ENCODE measurements at places on chromosomes 11 and 22.

GRCh38 chr22:34975721-34976120 lies 90.2 kb upstream of the ISX start:
- DNase-seq = no peak

- DNase-seq = no peak
These were observed 689 bp downstream of the PDHX start for GRCh38 chr11:34916843-34917770.

DNA sequence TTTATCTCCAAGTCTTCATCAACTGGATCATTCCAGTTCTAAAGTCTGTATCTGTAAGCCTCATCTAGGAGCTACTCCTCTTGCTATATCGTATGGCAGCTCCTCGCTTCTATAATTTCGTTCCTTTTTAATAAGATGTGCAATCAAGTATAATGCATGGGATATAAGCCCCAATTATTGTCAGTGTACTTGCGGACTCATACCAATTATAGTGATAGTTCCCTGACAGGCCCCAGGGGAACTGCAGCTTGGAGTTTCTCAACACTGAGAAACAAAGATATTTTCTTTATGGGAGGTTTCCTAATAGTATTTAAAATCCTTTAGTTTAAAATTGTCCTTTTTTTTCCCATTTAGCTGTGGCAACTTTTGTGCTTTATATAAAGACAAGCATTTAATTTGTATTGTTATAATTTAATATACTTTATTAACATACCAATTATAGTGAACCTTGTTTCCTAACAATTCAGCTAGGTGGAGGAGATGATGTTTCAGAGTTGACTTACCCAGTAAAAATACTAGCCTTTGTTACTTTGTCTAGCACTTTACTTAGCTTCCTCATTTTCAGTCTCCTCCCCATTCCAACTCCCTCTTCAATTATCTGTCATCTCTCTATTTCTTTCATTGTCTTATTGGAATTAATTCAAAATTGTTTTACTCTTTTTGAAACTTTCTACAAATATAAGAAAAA lies 25.3 kb upstream of the DDX17 start:
- DNase-seq = no peak

GRCh38 chr22:20003304-20003703 lies 13.3 kb downstream of the ARVCF start:
- no peak for DNase-seq

- DNase-seq = peak; percentile 89
These were observed 15.7 kb upstream of the SPTBN2 start for GRCh38 chr11:66744485-66745355.

- no peak for DNase-seq
These were observed 941.7 kb downstream of the NTM start for GRCh38 chr11:132312161-132312560.

- no peak for DNase-seq
These were observed 12.4 kb upstream of the TEF start for GRCh38 chr22:41369424-41369745.

DNA sequence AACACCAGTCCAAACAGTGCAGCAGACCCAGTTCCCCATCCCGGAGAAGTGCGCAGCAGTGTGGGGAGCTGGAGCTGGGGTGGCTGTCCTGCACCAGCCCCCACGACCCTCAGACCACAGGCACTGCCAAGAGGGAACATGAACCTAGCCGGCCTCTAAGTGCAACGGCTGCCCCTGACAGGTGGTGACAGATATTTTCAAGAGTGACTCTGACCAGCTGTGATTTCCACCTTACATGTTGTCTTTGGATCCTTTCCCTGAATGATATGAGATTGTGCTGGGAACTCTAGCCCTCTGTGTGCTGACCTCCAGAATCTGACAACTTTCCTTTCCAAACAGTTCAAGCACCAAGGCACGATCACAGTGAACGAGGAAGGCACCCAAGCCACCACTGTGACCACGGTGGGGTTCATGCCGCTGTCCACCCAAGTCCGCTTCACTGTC lies 12.6 kb downstream of the SERPIND1 start:
- DNase-seq = no peak

- DNase-seq = no peak
These were observed 354.9 kb upstream of the FAT3 start for GRCh38 chr11:91869686-91870085.

GRCh38 chr22:49724893-49725489 lies 102.7 kb downstream of the BRD1 start:
- DNase-seq = peak; percentile 79

- peak; percentile 90 for DNase-seq
These were observed 7.8 kb upstream of the PYGM start for GRCh38 chr11:64767344-64768299.

DNA sequence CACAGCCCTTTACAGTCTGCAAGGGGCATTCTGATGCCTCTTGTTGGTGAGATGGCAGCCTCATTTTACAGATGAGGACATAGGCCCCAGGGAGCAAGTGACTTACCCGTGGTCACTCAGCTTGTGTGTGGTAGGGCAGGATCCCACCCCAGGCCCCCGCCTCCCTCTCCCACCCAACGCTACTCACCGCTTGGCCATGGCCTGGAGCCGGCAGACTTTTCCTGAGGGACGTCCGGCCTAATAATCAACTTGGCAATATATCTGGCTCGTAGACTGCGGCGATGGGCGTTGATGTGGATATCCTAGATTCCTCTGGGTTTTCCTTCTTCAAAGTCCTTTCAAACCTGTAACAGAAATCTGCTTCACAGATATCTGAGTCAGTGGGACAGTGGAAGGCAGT lies 57.1 kb downstream of the ARHGAP8 start:
- DNase-seq = no peak

DNA sequence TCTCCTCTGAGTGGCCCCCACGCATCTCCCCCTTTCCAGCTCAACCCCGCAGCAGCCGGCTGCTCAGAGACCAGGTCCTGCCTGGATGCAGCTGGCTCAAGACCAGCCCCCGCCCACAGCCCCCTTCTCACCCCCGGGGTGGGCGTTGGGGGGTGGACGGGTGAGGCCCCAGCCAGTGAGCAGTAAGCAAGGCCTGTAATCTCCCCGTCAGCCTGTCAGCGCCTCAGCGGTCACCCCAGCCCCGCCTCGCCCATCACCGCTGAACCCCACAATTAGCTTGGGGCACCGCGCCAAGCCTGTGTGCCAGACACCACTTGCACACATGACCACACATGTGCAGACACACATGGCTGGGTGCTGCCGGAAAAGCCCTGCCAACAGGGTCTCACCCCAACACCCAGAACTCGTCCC lies 5.9 kb downstream of the PLXNB2 start:
- no peak for DNase-seq

GRCh38 chr11:44162004-44162403 lies 66.5 kb downstream of the EXT2 start:
- no peak for DNase-seq

DNA sequence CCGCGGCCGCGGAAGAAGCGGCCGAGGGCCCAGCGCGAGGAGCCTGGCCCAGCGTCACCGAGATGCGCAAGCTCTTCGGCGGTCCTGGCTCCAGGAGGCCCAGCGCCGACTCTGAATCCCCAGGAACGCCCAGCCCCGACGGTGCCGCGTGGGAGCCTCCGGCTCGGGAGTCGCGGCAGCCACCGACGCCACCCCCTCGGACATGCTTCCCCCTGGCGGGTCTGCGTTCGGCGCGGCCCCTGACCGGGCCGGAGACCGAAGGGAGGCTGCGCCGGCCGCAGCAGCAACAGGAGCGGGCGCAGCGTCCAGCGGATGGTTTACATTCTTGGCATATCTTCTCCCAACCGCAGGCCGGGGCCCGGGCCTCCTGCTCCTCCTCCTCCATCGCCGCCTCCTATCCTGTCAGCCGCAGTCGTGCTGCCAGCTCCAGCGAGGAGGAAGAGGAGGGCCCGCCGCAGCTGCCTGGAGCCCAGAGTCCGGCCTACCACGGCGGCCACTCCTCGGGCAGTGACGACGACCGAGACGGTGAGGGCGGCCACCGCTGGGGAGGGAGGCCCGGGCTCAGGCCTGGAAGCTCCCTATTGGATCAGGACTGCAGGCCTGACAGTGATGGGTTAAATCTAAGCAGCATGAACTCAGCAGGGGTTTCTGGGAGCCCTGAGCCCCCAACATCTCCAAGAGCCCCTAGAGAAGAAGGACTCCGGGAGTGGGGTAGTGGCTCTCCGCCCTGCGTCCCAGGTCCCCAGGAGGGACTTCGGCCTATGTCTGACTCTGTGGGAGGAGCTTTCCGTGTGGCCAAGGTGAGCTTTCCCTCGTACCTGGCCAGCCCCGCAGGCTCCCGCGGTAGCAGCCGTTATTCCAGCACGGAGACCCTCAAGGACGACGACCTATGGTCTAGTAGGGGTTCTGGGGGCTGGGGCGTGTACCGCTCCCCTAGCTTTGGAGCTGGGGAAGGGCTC lies 1.2 kb downstream of the ARHGEF17 start:
- no peak for DNase-seq

- DNase-seq = no peak
These were observed 340.8 kb upstream of the PITPNB start for GRCh38 chr22:28259774-28260312.

DNA sequence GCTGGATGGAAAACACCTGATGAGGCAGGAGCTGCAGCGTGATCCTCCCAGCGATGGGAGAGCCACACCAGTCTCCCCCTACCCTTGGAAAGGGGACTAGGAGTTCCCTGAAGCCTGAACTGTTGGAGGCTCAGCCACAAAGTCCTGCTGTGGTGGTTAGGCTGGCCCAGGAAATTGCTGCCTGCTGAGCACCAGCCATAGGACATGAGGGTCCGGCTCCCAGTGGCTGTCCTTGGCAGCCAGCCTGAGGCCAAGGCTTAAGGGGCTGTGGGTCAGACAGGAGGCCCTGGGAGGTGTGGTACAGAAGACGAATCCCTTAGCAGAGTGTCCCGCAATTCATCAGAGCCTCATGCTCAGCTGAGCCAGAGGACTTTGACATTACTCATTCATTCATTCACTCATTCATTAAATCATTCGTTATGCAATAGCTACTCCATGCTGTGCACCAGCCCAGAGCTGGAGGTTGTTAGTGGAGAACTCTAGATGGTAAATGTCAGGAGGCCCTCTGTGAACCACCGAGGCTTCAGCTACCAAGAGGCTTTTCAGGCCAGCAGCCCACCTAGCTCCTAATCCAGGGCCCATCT lies 14.4 kb upstream of the SEC14L4 start:
- no peak for DNase-seq

GRCh38 chr22:23834406-23834792 lies 4.4 kb downstream of the DERL3 start:
- DNase-seq = no peak

GRCh38 chr11:86244063-86244521 lies 461 bp upstream of the EED start:
- peak; percentile 94 for DNase-seq

DNA sequence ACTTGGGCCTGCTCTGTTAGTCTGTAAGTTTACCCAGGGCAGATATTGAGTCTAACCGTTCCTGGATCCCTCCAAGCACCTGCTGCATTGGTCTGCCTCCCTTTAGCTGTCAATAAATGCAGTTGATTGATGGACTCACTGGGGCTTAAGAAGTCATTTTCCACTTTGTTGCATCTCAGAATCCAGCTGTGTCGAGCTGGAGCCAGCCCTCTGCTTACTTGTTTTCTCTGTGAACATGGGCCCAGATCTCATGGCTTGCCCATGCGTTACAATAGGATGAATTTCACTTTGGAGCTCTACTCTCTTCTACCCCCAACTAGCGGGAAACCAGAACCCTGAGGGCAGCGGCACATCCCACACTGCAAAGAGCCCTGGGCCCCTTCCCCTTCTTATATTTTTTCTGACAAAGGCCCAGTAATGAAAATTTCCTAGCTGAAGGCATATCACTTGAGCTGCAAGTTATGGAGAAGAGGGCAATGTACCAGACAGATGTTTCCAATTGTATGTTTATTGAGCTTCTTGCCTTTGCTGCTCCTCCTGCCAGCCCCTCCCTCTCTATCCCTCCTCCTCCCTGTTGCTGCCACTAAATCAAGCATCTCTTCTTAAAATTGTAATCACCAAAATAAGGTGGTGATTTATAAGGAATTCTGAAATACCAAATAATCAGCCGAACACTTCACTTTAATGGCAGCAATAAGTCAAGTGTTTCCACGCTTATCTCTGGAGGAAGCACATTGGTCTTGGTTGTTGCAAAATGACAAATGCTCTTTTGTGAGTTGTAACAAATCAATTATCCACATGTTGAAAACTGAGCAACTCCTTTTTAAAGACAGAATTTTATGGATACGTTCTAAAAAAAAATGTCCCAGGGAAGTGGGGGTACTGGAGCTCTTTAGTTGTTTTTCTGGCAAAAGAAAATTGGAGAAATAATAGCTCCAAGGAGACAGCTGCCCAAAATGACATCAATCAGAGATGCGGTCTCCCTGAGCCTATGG lies 212.3 kb upstream of the ZBED5 start:
- DNase-seq = no peak

GRCh38 chr11:10640308-10640707 lies 53.2 kb downstream of the IRAG1 start:
- no peak for DNase-seq

GRCh38 chr22:37053310-37054055 lies 1.9 kb downstream of the KCTD17 start:
- no peak for DNase-seq

GRCh38 chr22:24185501-24186351 lies 4.4 kb downstream of the SUSD2 start:
- DNase-seq = no peak

DNA sequence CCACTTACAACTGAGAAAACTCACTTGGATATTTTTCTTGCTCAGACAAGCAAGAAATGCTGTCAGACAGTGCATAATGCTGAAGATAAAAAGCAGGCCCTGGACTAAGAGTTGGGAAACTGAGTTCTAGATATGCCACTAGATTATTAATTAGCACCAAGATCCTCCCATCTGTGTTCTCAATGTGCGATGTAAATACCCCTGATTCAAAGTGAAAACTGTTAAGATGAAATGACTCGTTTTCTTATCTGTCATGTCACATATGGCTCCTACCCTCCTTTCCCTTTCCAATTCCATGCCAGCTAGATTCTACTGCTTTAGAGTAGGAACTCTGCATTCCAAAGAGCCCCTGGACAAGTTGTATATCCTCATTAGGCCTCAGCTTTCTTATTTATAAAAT lies 88.9 kb upstream of the CLNS1A start:
- DNase-seq = no peak

- DNase-seq = no peak
These were observed 55.3 kb downstream of the ZNF143 start for GRCh38 chr11:9516113-9516512.

GRCh38 chr22:20186183-20186870 lies 35.5 kb upstream of the CCDC188 start:
- DNase-seq = no peak

- DNase-seq = peak; percentile 80
These were observed 9.4 kb upstream of the SAMM50 start for GRCh38 chr22:43945632-43946383.

DNA sequence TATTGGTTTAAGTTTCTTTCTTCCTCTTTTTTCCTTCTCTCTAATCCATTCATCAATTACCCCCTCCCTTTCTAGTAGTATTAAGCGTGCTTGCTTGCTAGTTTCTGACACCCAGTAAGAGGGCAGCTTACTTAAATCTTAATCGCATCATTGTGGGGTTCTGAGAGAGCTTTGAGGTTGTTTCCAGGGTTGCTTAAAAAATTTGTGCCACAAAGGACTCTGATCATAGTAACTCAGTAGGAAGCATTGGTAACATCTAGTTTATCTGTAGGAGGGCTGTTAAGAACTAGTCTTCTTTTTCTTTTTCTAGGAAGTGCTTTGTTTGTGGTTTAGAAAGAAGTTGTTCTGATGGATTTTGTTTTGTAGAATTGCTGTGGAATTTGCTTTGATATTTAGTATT lies 45.3 kb downstream of the TMEM135 start:
- DNase-seq = no peak

GRCh38 chr11:117970400-117971024 lies 15.7 kb upstream of the IL10RA start:
- DNase-seq = peak; percentile 70

GRCh38 chr11:612201-612960 lies 3.4 kb downstream of the IRF7 start:
- peak; percentile 70 for DNase-seq

GRCh38 chr11:112355726-112356125 lies 95.1 kb upstream of the PLET1 start:
- no peak for DNase-seq

Measured in activated CD8-positive, alpha-beta memory T cell treated with anti-CD3 and anti-CD28 coated beads, Interleukin-2, amount 10 ng/mL, durations not matched to agents 7 days and 5 days (primary cell).